ENCODE measurements at places on chromosomes 7 and 10.

- no peak for DNase-seq
Observed at GRCh38 chr7:108020585-108020984, 17.6 kb upstream of the LAMB1 start.

GRCh38 chr10:103492655-103493261 is 747 bp upstream of the NEURL1 start:
- no peak for DNase-seq

DNA sequence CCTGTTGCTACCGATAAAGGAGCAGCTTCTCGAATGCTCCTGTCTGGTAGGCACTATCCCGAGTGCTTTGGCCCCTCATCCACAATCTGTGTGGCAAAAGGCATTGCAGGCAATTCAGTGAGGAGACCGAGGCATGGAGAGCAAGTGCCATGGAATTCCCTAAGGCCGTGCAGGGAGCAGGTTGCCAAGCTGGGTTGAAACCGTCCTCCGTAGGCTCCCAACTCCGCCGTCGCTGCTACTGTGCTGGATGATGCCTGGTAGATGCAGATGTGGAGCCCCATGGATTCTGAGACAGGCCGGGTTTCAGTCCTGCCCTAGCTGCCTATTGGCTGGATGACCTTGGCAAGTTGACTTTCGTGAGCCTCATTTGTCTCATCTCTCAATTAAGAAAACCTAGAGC is 85.3 kb downstream of the EGFR start:
- no peak for DNase-seq

GRCh38 chr7:104629408-104629807 is 301.0 kb downstream of the LHFPL3 start:
- no peak for DNase-seq

DNA sequence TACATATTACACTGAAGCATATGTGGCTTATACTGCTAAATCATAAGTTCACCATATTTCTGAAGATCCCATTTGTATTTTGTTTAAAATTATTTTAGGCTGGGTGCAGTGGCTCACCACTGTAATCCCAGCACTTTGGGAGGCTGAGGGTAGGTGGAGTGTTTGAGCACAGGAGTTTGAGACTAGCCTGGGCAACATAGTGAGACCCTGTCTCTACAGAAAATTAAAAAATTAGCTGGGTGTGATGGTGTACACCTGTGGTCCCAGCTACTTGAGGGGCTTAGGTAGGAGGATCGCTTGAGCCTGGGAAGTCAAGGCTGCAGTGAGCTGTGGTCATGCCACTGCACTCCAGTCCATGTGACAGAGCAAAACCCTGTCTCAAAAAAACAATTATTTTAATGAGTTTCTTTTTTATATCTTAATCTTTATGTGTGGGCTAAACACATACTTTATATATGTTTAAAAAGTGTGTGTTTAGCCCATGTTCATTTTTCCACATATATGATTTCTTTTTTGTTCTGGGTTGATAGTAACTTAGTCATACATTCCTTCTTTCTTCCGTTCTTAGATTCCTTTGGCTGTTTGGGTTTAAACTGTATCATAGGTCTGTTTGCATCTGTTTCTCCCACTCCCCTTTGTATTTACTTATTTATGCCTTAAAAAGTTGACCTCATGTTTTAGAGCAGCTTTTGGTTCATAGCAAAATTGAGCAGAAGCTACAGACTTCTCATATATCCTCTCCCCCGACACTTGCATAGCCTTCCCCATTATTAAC is 33.5 kb downstream of the RSBN1L start:
- DNase-seq: no peak

DNA sequence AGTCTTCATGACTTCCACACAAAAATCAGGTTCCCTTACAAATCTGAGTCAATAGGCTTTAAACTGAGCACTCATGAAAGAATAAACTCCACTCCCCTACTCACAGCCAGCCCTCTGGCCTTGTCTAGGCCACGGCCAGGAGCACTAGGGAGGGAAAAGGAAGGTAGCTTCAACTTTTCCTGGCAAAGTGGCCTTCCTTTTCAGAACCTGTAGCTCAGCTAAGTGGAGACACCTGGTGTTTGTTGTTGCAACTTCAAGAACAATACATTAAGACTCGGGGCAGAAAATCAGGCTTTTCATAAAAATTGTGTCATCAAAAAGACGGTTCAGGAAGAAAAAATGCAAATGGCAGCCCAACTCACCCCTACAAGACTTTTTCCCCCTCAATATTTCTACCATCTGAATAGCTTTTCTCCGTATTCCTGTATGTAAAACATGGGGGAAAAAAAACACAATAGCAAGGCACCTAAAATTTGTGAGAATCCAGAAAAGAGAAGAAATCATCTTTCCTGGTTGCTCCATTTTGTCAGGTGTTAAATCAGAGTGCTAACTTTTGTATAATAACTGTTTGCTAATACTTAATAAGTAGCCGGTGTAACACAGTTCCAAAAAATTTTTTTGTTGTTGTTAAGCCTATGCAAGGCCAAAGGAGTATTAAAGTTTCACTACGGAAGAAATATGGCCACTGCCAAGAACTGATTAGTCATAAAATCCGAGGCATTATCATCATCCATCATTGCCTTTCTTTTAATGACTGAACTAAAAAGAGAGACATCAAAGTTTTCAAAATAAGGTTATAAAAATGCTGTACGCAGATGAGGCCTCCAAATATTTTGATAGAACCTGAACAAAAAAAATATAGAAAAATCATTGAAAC is 66.2 kb upstream of the ARID5B start:
- DNase-seq: no peak

DNA sequence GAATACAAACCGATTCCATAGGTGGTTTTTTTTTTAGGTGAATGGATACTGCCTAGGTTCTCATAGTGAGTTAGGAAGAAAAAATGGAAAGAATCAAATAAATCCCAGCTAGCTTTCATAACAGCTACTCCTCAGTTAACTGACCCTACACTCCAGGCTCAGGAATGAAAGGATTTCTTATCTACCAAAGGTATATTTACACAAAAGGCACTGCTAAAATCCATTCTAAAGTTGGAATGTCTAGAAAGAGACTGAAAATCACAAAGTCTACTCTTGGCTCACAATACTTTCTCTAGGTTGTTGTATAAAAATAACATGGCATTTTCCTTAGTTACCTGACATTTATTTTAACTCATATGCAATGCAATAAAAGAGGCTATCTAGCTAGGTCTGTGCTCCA is 375.2 kb downstream of the MAGI2 start:
- DNase-seq: no peak

DNA sequence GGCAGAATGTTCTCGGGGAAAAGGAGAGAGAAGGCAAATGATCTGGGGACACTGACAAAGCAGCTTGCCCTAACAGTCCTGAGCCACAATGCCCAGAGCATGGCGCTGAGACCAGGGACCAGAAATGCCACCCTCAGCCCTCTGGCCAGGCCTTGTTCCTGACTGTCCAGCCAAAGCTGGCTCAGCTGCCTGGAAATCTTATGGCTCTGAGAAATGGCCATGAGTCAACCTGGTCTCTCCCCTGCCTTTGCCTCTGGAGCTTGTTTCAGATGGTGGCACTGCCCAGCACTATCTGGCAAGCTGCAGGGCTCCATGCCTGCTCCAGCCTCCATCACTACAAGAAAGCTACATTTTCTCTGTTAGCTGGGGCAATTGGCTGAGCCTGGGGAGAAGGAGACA is 90.5 kb upstream of the PLXNA4 start:
- DNase-seq: no peak

DNA sequence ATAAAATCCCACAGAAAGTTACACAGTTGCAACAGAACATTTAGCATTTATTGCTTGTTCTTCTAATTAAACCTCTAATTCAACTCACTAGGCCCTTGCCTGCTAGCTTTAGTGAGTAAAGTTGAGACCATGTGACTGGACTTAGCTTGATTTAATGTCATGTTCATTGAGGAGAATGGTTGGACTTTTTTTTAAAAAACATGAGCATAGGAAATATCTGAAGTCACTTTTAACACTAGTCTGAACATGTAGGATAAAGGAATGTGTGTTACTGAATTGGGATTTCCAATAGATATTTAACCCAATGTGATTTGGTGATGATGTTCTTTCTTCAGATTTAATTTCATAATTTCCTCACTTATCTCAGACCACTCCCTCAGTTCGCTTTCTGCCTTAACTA is 24.6 kb upstream of the GLCCI1 start:
- no peak for DNase-seq

DNA sequence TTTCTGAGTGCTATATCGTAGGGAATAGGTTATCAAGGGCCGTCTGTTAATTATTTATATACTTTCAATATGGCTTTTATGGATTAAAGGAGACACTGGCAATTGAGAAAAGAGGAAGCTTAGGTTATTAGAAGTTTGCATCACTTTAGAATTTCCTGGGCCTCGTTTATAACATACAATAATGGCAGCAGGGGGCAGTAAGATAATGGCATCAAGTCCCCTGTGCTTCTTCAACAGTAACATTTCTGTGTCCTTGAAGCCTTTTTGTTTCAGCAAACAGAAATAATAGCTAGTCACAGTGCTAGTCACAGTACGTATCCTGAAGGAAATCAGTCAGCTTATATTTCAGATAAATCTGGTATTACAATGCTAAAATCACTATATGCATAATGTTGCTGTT is 41.9 kb downstream of the SPAM1 start:
- DNase-seq: no peak

GRCh38 chr10:42933448-42934340 is 143.2 kb upstream of the RET start:
- DNase-seq: no peak

GRCh38 chr10:70918851-70919530 is 30.6 kb upstream of the PCBD1 start:
- no peak for DNase-seq

GRCh38 chr7:120272261-120272660 is 714 bp upstream of the KCND2 start:
- DNase-seq: no peak

- no peak for DNase-seq
Observed at GRCh38 chr10:8041992-8042720, 12.3 kb upstream of the GATA3 start.

DNA sequence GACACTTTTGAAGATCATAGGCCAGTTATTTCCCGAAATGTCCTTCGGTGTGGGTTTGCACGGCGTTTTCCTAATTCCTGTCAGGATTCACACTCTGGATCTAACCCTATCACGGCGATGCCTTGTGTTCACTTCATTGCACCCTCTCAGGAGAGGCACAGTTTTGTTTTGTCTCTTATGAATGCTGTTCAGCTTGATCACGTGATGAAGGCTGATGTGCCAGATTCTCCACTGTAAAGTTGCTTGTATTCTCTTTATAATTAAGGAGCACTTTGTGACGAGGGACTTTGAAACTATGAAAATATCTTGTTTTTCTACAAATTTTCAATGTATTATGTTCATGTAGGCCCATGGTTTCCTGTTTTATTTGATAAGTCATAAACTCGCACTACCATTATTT is 568.1 kb downstream of the ACTR3B start:
- DNase-seq: no peak

GRCh38 chr10:110460111-110460809 is 37.4 kb upstream of the DUSP5 start:
- DNase-seq: no peak

GRCh38 chr10:111171183-111171582 is 94.4 kb downstream of the ADRA2A start:
- no peak for DNase-seq

Data from omental fat pad (tissue), 4 donors.